ENCODE measurements at places on chromosomes 11 and 22. TPM values are rescaled to one million over a fixed set of nuclear protein-coding genes. Genes with fewer than 3 reads are reported as not detected.

- H3K4me1 ChIP-seq, result peaks cover 27% of the 10 kb centered on the region
- no peak for DNase-seq
- H3K27ac ChIP-seq, result peak overlapping the region; percentile 49
- H3K4me3 ChIP-seq, result peak overlapping the region; percentile 60
- no peaks in the 10 kb centered on the region for H3K27me3 ChIP-seq
Measured at GRCh38 chr11:125625225-125625629, 264 bp downstream of the CHEK1 start.

GRCh38 chr22:43428005-43428485 is 16.2 kb downstream of the MPPED1 start:
- no peak overlapping the region for H3K4me3 ChIP-seq
- peaks cover 2% of the 10 kb centered on the region for H3K27me3 ChIP-seq
- no peaks in the 10 kb centered on the region for H3K36me3 ChIP-seq
- H3K27ac ChIP-seq, result no peak overlapping the region
- no peaks in the 10 kb centered on the region for H3K4me1 ChIP-seq

- H3K4me3 ChIP-seq, result no peak overlapping the region
- peak; percentile 82 for DNase-seq
- peaks cover 62% of the 10 kb centered on the region for H3K4me1 ChIP-seq
- no peaks in the 10 kb centered on the region for H3K27me3 ChIP-seq
- peak overlapping the region; percentile 95 for H3K27ac ChIP-seq
- H3K36me3 ChIP-seq, result no peaks in the 10 kb centered on the region
Measured at GRCh38 chr22:31244046-31244942, 32.2 kb downstream of the LIMK2 start.

KDM2A gene
- 73.3 TPM for polyA plus RNA-seq

LRRN4CL gene
- polyA plus RNA-seq, result 0.03 TPM

DNA sequence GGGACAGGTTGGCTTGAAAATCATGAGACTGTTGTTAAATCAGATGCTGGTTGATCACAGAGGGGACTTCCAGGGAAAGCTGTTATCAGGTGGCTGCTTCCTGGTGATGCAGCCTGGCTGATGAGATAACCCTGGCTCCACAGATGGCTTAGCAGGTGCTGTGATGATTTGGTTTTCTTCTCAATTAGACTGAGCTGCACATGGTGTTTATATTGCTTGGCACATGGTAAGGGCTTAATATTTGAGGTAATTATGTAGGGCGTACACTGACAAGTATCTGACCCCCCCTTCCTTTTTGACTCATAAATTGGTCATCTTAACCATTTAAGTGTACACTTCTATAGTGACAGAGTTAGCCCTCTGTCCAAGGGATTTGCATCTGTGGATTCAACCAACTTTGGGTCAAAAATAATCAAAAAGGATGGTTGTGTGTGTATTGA is 7.0 kb downstream of the RPS3 start:
- H3K27me3 ChIP-seq, result no peaks in the 10 kb centered on the region
- H3K4me3 ChIP-seq, result no peak overlapping the region
- peak; percentile 94 for DNase-seq
- H3K4me1 ChIP-seq, result peaks cover 56% of the 10 kb centered on the region
- H3K27ac ChIP-seq, result no peak overlapping the region

GRCh38 chr11:77189588-77190210 is 61.7 kb downstream of the MYO7A start:
- no peaks in the 10 kb centered on the region for H3K36me3 ChIP-seq
- no peak overlapping the region for H3K27ac ChIP-seq
- H3K4me1 ChIP-seq, result no peaks in the 10 kb centered on the region
- DNase-seq, result no peak
- H3K27me3 ChIP-seq, result no peaks in the 10 kb centered on the region

GRCh38 chr11:27722117-27722952 is 22.1 kb upstream of the BDNF start:
- DNase-seq, result peak; percentile 26
- H3K4me1 ChIP-seq, result peaks cover 14% of the 10 kb centered on the region
- peaks cover 70% of the 10 kb centered on the region for H3K27me3 ChIP-seq
- no peak overlapping the region for H3K27ac ChIP-seq
- H3K4me3 ChIP-seq, result peak overlapping the region; percentile 15

SLC22A6 gene
- not detected for polyA plus RNA-seq

DNA sequence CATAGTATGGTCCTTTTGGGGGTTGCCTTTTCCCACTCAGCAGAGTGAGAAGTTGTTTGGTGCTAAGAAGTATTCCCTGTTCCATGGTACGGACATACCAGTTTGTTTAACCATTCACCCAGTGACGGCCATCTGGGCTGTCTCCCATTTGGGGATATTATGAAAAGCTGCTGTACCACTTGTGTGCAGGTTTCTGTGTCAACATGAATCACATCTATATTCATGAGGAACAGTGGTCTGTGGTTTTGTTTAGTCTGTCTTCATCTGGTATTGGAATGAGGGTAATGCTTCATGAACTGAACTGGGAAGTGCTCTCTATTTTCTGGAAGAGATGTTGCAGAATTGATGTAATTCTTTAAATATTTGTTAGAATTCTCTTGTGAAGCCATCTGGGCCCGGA is 89.5 kb downstream of the TRMU start:
- H3K27me3 ChIP-seq, result no peaks in the 10 kb centered on the region
- DNase-seq, result no peak
- no peaks in the 10 kb centered on the region for H3K36me3 ChIP-seq
- H3K4me1 ChIP-seq, result no peaks in the 10 kb centered on the region
- H3K4me3 ChIP-seq, result no peak overlapping the region

CRKL gene
- 15.4 TPM for polyA plus RNA-seq

PANX2 gene
- 2.5 TPM for polyA plus RNA-seq

GRCh38 chr11:44324222-44324621 is 14.3 kb upstream of the ALX4 start:
- no peak overlapping the region for H3K4me3 ChIP-seq
- H3K36me3 ChIP-seq, result no peaks in the 10 kb centered on the region
- H3K4me1 ChIP-seq, result no peaks in the 10 kb centered on the region
- peaks cover 86% of the 10 kb centered on the region for H3K27me3 ChIP-seq

DNA sequence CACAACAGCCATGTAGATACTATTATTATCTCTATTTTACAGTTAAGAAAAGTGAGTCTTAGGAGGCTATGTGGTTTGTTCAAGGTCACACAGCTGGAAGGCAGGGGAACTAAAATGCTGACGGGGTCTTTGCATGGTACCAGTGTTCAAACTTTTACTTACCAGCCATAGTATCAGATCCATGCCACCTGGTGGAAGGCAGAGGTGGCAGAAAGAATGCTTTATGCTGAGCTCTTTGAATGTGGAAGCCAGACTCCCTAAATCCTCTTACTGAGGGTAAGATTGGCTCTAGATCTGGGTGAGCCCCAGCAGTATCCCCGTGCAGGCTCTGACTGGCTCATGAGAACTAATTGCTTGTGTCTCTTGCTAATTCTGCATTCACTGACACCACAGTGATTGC is 54.3 kb upstream of the NAV2 start:
- no peaks in the 10 kb centered on the region for H3K27me3 ChIP-seq
- H3K27ac ChIP-seq, result no peak overlapping the region
- DNase-seq, result no peak
- H3K4me1 ChIP-seq, result peaks cover 9% of the 10 kb centered on the region

DNA sequence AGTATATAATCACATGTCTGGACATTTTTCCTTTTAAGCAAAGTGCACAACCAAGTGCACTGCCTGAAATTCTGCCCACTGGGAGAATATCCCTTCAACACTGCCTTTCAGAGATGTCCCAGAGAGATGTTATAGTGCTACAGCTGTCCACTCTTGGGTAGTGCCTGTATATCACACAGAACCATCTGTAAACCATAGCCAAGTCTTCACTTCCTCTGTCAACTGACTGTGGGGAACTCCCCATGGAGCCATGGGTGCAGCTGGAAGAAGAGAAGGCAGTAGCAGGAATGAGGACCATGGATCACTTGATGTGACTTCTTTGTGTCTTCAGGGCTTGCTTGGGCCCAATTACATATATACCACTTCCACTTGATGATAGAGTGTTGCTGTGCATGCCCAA is 44.6 kb upstream of the LIN7C start:
- no peak overlapping the region for H3K27ac ChIP-seq
- no peaks in the 10 kb centered on the region for H3K36me3 ChIP-seq
- H3K4me3 ChIP-seq, result no peak overlapping the region

CHRDL2 gene
- polyA plus RNA-seq, result not detected

- no peak overlapping the region for H3K4me3 ChIP-seq
- H3K36me3 ChIP-seq, result no peaks in the 10 kb centered on the region
- no peak for DNase-seq
- H3K27me3 ChIP-seq, result no peaks in the 10 kb centered on the region
- no peaks in the 10 kb centered on the region for H3K4me1 ChIP-seq
Measured at GRCh38 chr11:73221451-73221850, 3.4 kb downstream of the P2RY2 start.

GRCh38 chr11:68145120-68145866 is 24.1 kb upstream of the CHKA start:
- H3K27ac ChIP-seq, result no peak overlapping the region
- no peaks in the 10 kb centered on the region for H3K36me3 ChIP-seq
- no peak overlapping the region for H3K4me3 ChIP-seq
- DNase-seq, result no peak
- H3K27me3 ChIP-seq, result no peaks in the 10 kb centered on the region

- no peak overlapping the region for H3K4me3 ChIP-seq
- DNase-seq, result no peak
- no peaks in the 10 kb centered on the region for H3K4me1 ChIP-seq
- no peaks in the 10 kb centered on the region for H3K27me3 ChIP-seq
- H3K27ac ChIP-seq, result no peak overlapping the region
- no peaks in the 10 kb centered on the region for H3K36me3 ChIP-seq
Measured at GRCh38 chr11:131326829-131327228, 43.6 kb upstream of the NTM start.

APOL4 gene
- 0.25 TPM for polyA plus RNA-seq

CRELD2 gene
- 86.3 TPM for polyA plus RNA-seq

DNA sequence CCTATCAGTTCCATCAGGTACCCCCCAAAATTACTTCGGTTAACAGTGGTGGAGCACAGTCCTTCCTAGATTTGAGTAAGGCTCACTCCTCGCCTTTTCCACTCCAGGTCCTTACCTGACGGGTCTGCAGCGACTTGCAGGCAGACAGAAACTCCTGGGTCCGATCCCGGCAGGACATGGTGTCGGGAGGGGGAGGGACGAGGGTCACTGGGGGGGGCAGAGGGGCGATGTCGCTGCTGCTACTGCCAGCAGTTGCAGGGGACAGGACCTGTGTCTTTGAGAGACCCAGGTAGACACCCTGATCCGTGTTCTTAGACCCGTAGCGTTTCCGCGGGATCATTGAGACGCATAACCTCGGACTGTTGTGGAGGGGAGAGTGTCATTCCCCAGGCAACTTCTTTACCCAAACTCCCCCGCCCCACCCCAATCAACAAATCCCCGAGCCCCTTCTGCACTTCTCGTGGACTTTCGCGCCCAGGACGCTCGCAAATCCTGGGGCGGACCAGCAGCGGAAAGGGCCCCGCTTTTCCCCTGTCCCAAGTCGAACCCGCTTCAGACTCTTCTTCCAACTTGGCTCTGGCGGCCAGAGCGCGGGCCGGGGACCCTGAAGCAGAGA is 839 bp downstream of the STX5 start:
- H3K4me3 ChIP-seq, result peak overlapping the region; percentile 82
- no peaks in the 10 kb centered on the region for H3K27me3 ChIP-seq
- H3K4me1 ChIP-seq, result peaks cover 13% of the 10 kb centered on the region
- H3K27ac ChIP-seq, result peak overlapping the region; percentile 76
- no peak for DNase-seq

DNA sequence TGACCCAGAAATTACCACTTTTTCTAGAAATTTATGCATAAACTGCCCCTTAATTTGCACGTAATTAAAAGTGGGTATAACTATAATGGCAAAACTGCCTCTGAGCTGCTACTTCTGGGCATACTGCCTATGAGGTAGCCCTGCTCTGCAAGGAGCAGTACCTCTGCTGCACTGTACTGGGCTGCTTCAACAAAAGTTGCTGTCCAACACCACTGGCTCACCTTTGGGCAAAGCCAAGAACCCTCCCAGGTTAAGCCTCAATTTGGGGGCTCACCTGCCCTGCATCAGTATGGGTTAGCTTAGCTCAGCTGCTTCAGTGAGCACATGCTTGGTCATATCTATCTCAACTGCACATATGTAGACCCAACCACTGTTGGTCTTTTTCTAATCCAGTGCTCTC is 4.5 kb downstream of the DMC1 start:
- no peak overlapping the region for H3K4me3 ChIP-seq
- no peaks in the 10 kb centered on the region for H3K27me3 ChIP-seq
- H3K36me3 ChIP-seq, result no peaks in the 10 kb centered on the region
- DNase-seq, result no peak

DNA sequence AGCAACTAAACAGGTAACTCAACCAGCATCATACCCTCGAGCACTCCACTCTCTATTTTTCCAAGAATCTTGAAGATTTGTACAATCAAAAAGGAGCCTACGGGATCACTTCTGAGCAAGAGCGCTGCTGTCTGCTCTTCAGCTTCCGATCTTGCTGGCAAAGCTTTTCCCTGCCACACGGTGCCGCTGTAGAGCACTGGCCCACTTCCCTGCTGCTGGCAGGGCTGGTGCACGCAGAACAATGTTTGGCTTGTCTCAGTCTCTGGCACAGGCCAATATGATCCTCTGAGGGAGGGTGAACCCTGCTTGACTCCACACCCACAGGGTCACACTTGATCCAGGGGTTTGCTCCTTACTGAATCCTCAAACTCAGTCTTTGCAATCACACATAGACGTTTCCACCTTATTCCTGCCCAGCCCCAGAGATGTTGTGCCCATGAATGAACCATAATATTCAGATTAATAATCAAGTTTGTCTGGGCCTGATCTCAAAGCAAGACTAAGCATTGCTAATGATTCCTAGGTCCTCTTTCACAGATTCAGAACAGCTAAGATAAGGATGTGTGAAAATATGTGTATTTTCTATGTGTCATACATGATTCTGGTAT is 536.6 kb downstream of the SOX6 start:
- peaks cover 16% of the 10 kb centered on the region for H3K27me3 ChIP-seq
- no peak overlapping the region for H3K27ac ChIP-seq
- H3K36me3 ChIP-seq, result no peaks in the 10 kb centered on the region
- H3K4me1 ChIP-seq, result no peaks in the 10 kb centered on the region
- DNase-seq, result peak; percentile 61
- no peak overlapping the region for H3K4me3 ChIP-seq

RASGRP2 gene
- polyA plus RNA-seq, result 1.2 TPM

SULT4A1 gene
- 0.49 TPM for polyA plus RNA-seq

GRCh38 chr11:60834742-60835533 is 7.0 kb upstream of the CCDC86 start:
- DNase-seq, result no peak
- H3K27me3 ChIP-seq, result no peaks in the 10 kb centered on the region
- no peak overlapping the region for H3K4me3 ChIP-seq
- H3K36me3 ChIP-seq, result no peaks in the 10 kb centered on the region
- peak overlapping the region; percentile 92 for H3K27ac ChIP-seq
- peaks cover 23% of the 10 kb centered on the region for H3K4me1 ChIP-seq

- H3K4me1 ChIP-seq, result no peaks in the 10 kb centered on the region
- no peak overlapping the region for H3K4me3 ChIP-seq
- H3K36me3 ChIP-seq, result no peaks in the 10 kb centered on the region
- DNase-seq, result no peak
- H3K27ac ChIP-seq, result no peak overlapping the region
Measured at GRCh38 chr22:44823806-44824205, 71.4 kb downstream of the ARHGAP8 start.

Data from endothelial cell of umbilical vein (primary cell).